ENCODE measurements at places on chromosomes 2 and 18.
A peak's percentile ranks its signal among the peaks of the same experiment; 100 is the strongest.

DNA sequence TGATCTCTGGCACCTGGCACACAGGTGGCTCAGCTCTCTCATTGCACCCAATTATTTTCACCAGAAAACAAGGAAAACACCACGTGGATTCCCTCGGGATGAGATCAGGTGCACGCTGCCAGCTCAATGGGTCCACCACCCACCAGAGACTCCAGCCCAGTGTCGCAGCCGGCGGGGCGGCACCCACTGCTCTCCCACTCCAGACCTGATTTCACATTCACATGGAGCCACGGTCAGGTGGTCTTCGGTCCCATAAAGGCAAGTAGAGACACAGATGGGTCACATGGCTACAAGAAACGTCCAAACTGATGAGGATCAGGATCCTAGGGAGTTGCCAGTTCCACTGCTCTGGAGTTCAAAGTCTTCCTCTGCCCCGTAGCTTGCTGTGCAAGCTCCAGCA is 217.6 kb downstream of the ANKRD30B start:
- no peak for DNase-seq

DNA sequence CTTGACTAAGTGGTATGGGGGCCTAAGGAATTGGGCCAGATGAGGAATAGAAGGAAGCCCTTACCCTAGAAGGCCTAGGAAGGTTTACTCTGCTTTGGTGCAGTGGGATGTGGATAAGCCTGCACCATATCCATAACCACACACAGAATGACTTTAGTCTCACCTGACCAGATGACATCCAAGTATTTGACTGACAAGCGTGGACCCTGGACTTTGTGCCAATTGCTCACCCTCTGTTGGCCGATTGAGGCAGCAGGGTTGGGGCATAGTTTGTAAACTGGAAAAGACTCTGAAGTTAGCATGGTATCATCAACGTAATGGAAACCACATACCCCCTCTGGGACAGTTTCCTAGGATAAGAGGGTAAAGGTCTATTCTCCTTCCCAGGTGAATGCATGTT is 36.5 kb upstream of the SERPINE2 start:
- no peak for DNase-seq

- peak; percentile 13 for DNase-seq
These were observed 22.3 kb upstream of the CAVIN2 start for GRCh38 chr2:191869178-191869577.

DNA sequence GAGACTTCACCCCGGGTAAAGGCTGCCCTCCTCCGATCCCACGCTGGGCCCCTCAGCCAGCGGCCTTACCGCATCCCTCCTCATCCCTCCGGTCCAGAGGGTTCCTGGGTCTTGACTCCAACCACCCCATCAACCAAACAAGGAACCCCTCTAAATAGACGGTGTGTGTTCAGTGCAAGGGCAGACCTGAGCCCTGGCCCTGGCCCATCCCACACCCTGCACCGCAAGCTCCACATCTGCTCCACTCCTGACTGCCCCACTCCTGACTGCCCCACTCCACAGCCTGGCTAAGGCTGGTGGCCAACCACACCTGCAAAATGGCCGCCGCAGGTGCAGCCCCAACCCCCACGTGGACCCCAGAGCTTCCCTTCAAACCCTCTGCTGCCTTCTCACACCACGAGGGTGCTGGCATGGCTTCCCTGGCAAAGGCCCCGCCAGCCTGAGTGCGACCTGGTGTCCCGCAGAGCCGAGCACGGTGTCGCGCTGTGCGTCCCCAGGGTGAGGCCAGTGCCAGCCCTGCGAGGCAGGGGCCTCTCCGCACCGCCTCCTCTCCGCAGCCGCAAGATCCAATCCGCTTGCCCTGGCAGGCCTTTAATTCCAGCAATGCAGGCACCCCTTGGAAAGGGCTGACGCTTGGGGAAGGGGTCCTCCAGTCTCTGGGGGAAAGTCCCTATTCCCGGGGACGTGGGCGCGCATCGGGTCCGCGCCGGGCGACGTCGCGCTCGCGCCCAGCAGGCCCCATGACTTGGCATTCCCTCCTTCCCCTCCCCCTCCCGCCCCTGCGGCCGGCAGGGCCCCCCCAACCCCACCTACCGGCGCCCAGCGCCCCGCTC is 1.5 kb downstream of the KIF1A start:
- DNase-seq: no peak

DNA sequence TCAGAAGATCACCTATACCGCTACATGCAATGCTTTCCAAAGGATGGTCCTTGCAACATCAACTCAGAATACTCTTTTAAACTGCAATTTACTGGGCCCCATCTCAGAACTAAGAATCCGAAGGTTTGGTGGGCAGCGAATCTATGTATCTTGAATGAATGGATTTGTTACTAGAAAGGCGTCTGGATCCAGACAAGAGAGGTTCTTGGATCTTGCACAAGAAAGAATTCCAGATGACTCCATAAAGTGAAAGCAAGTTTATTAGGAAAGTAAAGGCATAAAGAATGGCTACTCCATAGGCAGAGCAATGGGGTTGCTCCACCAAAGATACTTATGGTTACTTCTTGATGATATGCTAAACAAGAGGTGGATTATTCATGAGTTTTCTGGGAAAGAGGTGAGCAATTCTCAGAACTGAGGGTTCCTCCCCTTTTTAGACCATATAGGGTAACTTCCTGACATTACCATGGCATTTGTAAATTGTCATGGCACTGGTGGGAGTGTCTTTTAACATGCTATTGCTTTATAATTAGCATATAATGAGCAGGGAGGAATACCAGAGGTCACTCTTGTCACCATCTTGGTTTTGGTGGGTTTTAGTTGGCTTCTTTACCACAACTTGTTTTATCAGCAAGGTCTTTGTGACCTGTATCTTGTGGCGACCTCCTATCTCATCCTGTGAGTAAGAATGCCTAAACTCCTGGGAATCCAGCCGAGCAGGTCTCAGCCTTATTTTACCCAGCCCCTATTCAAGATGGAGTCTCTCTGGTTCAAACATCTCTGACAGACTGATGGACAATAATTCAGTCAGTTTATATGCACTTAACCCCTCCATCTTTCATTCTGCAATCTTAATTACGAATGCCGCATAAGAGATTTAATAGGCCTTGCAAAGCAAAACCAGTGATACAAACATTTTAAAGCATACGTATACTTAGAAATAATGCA is 7.5 kb upstream of the RMDN2 start:
- no peak for DNase-seq
